ENCODE measurements at places on chromosomes 3 and 15.
A peak's percentile ranks its signal among the peaks of the same experiment; 100 is the strongest.

DNA sequence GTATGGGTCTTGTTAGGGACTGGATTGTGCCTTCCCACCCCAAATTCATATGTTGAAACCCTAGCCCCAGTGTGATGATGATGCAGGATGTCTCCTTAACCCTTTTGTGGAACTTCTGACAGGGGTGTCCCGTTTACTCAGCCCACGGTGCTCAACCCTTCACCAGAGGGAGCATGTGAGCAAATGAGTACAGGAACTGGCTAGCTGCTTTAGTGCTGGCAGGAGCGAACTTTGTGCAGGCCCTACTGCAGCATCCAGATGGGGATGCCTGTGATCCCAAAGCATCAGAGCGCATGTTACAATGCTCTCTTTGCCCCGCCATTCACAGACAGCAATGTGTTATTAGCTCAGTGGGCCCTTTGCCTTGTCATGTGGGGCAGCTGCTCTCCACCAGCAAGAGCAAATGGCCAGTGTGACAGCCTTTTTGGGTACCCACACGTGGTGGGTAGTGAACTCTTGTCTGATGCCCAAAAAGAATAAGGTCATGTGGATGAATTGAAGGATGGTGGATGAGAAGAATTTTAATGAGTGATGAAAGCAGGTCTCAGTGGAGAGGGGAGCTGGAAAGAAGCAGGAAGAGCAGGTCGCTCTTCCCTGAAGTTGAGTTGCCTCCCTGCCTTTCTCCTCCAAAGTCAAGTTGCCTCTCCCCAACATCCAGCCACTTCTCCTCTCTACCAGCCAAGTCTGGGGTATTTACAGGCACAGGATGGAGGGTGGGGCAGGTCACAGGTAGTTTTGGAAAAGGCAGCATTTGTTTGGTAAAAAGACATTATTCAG lies 63.3 kb upstream of the STRIT1 start:
- no peak for DNase-seq

- DNase-seq = no peak
Observed at GRCh38 chr3:57943525-57944495, 64.4 kb upstream of the FLNB start.

GRCh38 chr3:126959136-126959920 lies 23.6 kb upstream of the PLXNA1 start:
- DNase-seq = no peak

- no peak for DNase-seq
Observed at GRCh38 chr3:154242766-154243165, 81.5 kb downstream of the DHX36 start.

GRCh38 chr15:40108061-40108854 lies 421 bp downstream of the BMF start:
- DNase-seq = peak; percentile 51

DNA sequence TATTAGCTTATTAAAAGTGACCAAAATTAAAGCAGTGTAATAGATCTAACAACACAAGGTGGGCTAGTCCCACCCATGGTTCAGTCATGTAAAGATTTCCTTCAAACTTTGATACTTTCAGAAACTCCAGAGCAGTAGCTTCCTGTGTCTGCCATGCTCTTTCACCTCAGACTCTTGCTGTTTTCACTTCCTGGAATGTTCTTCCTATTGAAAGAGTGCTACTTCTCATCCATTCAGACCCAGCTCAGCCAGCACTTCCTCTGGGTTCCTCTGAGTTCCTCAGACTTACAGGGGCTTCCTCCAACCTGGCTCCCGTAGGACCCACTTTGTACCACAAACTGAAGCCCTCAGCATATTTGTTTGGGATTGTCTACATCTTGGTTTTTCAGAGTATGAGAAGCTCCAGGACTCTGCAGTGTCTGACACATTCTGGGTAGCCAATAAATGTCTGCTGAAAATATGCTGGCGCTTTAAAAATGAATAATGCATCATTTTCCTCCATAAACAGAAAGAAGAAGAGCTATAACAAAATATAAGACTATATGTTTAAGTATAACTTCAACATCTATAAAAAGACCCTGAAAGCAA lies 18.0 kb downstream of the NCEH1 start:
- DNase-seq = no peak

GRCh38 chr3:34207002-34207401 lies 408.6 kb downstream of the PDCD6IP start:
- DNase-seq = no peak

DNA sequence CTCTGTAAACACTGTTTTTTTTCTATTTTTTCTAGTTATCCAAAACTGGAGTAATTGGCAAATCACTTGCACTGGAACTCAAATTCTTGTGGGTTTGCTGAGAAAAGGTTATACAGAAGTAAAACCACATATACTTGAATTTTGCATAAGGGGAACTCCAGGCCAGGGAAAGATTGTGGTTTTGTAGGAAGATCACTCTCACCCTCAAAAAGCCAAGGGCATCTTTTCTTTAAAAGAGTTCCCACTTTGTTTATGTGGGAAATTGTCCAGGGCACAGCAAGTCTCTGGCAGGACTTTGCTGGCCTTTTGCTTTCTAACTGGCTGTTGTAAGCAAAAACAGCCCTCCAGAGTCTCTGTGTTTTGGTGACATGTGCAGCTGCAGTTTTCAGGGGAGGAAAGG lies 340.3 kb upstream of the RBMS3 start:
- DNase-seq = peak; percentile 31

DNA sequence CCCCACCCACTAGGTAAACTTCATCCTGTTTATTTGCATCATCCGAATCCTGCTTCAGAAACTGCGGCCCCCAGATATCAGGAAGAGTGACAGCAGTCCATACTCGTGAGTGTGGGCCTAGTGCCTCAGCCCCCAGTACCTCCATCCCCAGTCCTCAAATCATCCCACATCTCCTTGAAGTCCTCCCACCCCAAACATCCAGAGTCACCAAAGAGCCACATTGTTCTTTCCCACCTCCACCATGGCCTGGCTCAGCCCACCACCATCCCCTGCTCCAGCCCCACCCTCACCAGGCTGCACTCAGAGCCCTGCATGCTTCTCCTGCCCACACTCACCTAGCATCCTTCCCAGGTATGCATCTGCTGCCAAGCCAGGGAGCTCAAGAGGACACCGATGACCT lies 29.8 kb downstream of the VIPR1 start:
- DNase-seq = no peak

- no peak for DNase-seq
Observed at GRCh38 chr3:13524979-13525669, 23.8 kb upstream of the FBLN2 start.

DNA sequence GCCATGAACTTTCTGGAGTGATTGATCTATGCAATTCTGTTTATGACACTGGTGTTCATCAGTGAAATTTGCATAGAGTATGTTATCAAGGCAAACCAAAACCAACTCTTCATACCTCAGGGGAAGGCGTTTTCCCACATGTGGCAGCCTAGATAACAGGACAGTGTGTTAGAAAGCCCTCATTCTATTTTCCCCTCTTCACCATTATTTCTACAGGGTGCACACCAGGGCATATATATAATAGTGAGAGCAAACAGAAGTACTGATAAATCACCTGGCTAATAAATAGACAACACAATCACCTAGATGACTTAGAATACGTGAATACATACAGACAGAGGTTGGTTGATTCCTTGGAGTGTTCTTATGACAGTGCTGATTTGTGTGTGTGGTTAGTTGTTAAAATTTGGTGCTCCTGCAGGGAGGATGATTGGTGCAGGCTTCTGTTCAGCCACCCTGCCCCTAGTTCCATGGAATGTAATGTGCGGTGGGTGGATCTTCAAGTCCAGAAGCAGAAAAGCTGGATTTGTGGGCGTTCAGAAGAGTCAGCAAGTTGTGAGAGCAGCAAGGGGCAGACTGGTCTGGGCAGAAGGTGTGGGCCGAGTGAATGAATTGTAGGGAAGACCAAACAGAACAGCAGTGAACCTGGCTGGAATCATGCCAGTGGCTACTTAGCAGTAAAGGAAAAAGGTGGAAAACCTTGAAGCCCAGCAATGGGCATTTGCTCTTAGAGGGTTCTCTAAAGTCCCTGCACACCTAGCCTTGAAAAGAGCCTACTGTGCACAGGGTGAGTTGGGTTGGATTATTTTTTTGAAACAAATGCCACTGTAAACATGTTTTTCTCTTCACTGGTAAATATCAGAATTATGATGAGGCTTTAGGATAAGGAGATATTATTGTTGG lies 11.7 kb upstream of the RARRES1 start:
- DNase-seq = no peak

- DNase-seq = peak; percentile 66
Observed at GRCh38 chr15:70095408-70096214, 2.1 kb downstream of the TLE3 start.

DNA sequence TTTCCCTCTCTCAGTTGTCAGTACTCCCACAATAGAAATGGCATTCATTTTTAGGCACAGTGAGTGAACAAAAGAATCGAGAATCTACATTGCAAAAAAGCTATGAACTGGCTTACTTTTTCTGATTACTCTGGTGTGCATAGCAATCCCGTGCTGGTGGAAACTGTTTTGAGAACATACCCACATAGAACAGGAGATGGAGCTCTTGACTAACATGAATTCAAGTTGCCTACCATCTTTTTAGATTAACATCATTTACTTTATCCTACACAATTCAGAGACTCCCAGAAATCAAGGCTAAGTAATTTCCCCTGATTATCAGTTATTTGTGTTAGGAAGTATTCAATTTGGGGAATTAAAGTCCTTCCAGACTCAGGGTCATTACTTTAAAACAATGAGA lies 326.6 kb downstream of the ARPP21 start:
- no peak for DNase-seq

DNA sequence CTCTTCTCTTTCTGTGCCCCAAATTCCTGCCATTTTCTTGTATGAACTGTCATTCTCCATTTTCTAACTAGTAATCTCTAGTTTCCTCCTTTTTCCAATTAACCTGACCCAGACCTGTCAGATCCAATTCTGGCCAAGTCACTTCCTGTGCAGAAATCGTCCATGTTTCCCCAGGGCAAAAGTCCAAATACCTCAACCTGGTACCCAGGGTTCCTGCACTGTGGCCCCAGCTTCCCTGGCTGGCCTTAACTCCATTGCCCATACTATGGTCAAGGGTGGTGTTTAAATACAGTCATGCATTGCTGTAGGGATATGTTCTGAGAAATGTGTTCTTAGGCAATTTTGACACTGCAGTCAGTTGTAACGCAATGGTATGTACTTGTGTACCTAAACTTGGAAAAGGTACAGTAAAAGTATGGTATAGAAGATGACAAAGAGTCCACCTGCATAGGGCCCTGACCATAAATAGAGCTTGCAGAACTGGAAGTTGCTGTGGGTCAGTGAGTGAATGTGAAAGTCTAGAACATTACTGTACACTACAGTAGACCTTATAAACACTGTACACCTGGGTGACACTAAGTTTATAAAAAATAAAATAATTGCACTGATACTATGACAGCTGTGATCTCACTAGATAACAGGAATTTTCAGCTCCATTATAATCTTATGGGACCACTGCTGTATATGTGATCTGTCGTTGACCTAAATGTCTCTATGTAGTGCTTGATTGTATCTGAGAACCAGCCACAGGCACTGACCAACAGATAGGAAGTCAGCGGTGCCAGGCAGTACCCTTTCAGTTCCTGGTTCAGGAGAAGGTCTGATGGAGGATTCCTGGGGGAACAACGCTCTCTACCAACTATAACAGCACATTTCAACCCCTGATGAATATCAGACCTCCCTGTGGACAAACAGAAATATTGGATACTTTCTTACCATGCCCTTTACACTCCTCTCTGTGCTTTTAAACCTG lies 336.1 kb upstream of the PROK2 start:
- no peak for DNase-seq

DNA sequence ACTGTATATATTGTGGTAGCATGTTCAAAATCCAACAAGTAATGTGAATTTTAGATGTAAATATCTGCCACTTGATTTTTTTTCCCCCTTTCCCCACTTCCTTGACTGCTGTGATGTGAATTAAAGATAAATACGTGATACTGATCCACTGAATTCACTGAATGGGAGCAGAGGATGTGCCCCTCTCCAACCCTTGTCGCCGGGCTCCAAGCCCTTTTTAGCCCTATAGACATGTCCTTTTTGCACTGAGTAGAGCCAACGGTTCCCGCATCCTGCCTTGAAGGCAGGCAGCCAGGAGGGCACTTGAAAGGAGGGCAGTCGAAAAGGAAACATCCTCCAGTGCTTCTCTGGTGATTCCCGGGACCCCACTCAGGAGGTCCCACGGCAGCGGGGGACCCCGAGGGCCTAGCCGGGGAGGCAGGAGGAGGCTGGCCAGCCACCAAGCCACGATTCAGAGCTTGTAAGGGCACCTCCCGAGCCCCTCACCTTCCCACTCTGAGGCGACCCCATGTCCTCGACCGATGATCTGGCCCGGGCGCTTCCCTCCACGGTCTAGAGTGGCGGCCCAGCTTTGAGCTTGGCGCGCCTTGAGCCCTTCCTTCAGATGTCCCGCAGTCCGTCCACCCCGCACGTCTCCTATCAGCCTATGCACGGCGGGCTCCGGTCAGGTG lies 901 bp upstream of the MANF start:
- DNase-seq = peak; percentile 60

DNA sequence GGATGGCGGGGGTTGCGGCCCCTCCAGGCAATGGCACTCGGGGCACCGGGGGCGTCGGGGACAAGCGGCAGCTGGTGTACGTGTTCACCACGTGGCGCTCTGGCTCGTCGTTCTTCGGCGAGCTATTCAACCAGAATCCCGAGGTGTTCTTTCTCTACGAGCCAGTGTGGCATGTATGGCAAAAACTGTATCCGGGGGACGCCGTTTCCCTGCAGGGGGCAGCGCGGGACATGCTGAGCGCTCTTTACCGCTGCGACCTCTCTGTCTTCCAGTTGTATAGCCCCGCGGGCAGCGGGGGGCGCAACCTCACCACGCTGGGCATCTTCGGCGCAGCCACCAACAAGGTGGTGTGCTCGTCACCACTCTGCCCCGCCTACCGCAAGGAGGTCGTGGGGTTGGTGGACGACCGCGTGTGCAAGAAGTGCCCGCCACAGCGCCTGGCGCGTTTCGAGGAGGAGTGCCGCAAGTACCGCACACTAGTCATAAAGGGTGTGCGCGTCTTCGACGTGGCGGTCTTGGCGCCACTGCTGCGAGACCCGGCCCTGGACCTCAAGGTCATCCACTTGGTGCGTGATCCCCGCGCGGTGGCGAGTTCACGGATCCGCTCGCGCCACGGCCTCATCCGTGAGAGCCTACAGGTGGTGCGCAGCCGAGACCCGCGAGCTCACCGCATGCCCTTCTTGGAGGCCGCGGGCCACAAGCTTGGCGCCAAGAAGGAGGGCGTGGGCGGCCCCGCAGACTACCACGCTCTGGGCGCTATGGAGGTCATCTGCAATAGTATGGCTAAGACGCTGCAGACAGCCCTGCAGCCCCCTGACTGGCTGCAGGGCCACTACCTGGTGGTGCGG lies 1.9 kb downstream of the CHST2 start:
- peak; percentile 74 for DNase-seq

DNA sequence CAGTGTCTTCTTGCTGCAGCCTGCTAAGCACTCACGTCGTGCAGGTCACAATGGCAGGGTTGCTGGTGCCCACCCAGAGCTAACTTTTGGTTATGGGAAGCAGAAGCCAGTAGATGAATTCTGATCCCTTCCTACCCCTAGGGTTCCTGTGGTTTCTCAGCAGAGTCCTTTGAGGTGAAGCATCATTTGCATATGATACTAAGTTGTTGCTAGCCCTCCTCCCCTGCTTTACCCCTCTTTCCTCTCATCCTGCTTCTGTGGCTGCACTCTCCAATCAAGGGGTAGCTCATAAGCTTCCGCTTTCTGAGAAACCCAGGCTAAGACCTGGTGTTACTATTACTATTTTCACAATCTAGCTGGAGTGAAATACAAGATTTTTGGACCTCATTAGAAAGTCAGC lies 22.1 kb upstream of the HEG1 start:
- no peak for DNase-seq
